ENCODE measurements at places on chromosomes 7 and 10.

- DNase-seq: no peak
These were observed 516.3 kb upstream of the TEX47 start for GRCh38 chr7:89311886-89312285.

GRCh38 chr7:26117142-26117807 is 34.7 kb upstream of the NFE2L3 start:
- DNase-seq: no peak

- no peak for DNase-seq
These were observed 33.8 kb upstream of the ZFAND2A start for GRCh38 chr7:1193593-1194424.

- no peak for DNase-seq
These were observed 36.6 kb upstream of the ATP6V0A4 start for GRCh38 chr7:138834583-138834982.

GRCh38 chr7:113283861-113284260 is 165.5 kb upstream of the SMIM30 start:
- DNase-seq: no peak

- DNase-seq: no peak
These were observed 64.4 kb upstream of the PLPP4 start for GRCh38 chr10:120392671-120393079.

DNA sequence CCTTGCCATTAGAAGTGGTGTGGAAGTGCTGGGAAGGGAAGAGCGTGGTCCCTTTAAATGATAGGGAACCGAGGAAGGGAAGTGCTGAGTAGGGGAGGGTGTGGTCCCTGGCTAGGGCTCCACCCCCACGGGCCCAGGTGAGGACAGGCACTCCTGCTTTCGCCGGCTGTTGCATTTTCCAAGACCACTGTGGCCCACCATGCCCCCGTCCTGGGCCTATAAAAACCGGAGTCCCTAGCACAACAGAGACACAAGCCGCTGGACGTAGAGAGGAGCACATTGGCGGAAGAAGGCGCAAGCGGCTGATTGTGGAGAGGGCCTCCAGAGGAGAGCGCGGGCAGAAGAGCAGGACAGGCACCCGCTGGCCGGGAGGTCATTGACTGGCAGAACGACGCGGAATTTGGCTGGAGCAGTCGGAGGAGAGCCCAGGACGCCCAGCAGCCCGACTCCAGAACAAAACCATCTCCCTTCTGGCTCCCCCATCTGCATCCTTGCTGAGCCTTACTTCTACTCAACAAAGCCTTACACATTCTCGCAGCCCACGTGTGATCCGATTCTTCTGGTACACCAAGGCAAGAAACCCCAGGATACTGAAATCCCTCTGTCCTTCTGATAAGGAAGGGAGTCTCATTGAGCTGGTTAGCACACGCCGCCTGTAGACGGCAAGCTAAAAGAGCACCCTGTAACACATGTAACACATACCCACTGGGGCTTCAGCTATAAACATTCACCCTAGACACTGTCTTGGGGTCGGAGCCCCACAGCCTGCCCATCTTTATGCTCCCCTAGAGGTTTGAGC is 146.2 kb upstream of the LYZL1 start:
- no peak for DNase-seq

- DNase-seq: no peak
These were observed 43.9 kb upstream of the OPALIN start for GRCh38 chr10:96402417-96403305.

DNA sequence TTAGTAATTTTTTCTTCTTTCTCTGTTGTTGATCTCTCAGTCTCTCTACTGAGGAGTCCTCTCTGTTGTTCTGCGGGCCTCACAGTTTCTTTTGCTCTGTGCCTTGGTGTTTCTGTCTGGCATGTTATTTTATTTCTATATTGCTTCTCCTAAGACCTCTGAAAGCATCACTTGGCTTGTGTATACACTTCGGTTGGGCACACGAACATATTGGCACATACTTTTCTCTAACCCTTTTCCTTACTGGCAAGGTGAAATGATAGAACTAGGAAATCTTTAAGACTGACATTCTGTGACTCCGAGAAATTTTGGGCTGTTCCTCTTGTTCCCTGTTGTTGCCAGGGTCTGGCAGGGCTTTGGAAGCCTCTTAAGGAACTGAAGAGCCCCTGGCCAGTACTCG is 148.9 kb downstream of the CELF2 start:
- DNase-seq: no peak

DNA sequence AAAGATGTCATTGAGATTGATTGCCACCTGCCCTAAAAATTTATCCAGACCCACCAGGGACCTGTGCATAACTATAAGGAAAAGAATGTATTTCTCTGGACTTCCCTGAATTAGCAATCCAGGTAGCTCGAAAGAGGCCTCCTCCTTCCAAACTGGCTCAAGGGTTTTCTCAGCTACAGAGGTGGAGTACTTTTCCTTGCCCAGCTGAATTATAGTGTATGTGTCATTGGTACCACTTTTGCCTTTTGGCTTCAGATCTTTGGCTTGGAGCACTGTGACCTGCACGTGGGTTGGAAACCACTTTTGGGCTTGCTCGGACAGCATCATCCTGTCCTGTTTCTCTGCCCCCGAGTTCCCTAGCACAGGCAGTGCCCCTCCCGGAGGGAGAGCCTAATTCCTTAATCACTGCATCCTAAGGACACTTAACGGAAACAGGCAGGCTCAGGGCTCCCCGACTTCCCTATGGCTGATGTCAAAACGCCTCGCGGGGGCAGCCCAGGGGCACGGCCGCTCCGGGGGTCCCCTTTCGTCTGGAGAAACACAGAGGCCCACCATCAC is 825 bp downstream of the RAB11FIP2 start:
- no peak for DNase-seq

GRCh38 chr10:132062116-132062515 is 3.6 kb upstream of the JAKMIP3 start:
- no peak for DNase-seq

- DNase-seq: no peak
These were observed 105.3 kb upstream of the KCTD7 start for GRCh38 chr7:66523409-66523808.

DNA sequence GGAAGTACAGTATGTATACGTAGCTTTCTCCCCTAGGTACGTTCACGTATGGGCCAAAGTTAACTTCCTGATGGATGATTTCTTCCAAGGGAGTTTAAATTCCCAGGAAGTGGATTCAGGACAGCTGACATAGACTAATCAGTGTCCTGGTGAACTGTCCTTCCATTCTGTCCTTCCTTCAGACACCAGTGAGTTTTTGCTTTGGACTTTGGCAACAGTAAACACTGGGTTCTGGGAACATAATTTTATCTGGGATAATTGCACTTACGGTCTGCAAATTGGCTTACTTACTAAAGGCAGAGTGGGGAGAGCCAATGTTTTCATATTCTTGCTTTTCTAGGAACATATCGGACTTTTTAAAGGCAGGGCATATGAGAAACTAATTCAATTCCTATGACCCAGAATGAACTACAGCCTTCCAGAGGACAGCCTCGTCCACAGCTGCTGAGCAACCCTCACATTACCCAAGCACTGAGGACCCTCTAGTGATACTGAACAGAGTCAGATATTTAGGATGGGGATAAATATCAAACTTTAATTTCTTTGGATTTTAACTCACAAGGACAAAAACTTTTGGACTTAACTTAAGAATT is 97.9 kb downstream of the RAB18 start:
- DNase-seq: no peak
